Stimulated activated CD4-positive, alpha-beta T cell treated with anti-CD3 and anti-CD28 coated beads, TNF-alpha, amount 100 ng/mL, for 24 hours (primary cell): ENCODE measurements at places on chromosomes 5 and 9.

DNA sequence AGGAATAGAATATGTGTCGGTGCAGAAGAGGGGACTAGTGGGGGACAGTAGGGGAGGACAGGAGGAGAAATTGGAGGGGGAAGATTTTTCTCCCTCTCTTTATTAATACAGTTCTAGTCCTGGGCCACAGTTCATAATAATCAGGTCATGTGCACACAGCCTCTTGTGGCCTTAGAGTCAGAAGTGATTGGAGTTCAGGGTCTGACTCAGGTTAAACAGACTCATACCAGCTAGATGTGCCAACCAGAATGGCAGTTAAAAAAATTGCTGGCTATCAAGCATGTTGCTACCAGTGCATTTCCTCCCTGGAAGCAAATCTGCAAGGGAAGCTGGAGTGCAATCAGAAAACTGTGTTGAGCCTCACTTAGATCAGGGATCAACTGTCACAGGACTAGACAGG, 132.7 kb upstream of the MAP1B start:
- no peak for DNase-seq

GRCh38 chr9:128787659-128788058, 606 bp downstream of the TBC1D13 start:
- no peak for DNase-seq

DNA sequence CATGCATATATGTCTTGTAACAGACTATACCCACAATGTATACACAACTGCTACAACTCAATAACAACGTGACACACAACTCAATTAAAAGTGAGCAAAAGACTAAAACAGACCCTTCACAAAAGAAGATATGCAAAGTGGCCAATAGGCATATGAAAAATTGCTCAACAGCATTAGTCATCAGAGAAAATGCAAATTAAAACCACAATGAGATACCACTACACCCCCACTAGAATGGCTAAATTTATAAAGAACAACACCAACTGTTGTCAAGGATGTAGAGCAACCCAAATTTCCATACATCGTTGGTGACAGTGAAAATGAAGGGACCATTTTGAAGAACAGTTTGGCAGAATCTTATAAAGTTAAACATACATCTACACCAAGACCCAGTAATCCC, 38.9 kb downstream of the GABRB2 start:
- no peak for DNase-seq

DNA sequence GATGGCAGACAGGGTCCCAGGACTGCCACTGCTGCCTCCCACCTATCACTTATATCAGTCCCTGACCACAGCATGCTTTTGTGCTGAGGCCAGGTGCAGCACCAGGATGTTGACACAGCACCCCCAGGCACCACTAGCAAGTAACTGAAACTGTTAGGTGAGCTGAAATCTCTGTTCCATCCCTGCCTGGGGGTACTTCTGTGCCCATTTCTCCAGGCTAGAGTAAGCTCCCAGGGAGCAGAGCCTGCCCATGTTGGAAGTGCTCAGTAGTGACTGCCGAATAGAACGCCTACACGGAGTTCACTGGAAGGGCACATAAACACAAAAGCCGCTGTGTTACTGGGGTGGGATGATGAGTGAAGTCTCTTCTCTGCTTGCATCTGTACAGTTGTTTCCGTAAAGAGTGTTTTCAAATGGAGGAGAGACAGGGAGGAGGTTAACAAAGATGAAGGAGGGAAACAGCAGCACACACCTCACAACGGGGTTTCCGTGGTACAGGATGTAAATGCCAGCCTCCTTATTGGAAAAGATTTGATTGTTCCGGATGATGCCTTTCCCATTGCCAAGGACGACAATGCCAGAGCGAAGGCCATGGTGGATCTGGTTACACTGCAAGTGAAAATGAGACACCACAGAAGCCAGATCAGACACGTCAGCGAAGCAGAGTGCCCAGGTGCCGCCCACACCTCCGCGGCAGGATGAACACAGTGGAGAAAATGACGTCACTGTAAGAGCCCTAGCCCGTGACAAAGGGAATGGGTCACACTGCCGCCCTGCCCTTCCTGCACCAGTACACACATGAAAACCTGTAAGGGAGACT, 43.1 kb downstream of the POLR1E start:
- peak; percentile 62 for DNase-seq

- DNase-seq = no peak
These were observed 686.5 kb upstream of the DMAC1 start for GRCh38 chr9:8486095-8486494.

DNA sequence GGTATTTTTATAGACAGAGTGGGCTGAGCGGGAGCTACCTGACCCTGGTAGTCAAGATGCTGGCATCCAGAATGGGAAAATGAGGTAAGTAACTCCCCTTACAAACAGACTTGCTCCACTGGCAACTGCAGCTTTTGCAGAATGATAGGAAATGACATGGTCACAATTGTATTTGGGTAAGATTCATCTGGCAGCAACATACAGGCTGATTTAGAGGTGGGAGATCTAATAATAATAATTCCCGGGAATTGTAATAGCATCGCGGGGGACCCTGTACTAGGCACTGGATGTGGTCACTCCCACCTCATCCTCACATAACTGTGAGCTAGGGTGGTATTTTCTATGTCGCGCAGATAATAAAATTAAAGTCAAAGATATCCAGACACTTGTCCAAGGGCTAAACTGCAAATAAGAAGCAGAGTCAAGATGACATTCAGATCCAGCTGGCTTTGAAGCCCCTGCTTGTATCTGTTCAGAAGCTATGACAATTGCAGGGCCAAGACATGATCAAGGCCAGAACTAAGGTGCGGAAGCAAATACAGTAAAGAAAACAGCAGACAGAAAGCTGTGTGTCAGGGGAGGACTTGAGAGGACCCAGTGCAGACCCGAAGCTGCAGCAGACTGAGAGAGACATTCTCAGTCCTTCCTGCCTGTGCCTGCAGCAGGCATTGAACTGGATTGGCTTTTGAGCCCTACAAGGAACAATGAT, 507.2 kb downstream of the BNC2 start:
- DNase-seq = no peak

DNA sequence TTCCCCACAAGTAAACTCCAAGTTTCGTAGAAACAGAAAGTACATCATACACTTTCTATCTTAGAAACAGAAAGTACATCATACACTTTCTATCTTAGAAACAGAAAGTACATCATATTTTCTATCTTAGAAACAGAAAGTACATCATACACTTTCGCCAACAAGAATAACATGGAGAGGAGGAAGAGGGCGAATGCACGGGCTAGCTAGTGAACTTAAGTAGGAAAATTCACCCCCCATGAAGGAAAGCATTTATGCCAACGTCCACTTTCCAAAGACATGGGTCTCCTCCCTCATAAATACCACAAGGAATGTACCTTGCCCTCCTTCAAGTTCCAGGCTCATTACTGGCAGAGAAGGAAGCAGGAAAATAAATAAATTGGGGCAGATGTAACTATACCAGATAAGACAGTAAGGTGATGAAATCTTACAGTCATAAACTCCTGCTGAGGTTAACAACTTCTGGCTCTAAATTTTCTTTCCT, 64.7 kb downstream of the FRMD3 start:
- DNase-seq = no peak

DNA sequence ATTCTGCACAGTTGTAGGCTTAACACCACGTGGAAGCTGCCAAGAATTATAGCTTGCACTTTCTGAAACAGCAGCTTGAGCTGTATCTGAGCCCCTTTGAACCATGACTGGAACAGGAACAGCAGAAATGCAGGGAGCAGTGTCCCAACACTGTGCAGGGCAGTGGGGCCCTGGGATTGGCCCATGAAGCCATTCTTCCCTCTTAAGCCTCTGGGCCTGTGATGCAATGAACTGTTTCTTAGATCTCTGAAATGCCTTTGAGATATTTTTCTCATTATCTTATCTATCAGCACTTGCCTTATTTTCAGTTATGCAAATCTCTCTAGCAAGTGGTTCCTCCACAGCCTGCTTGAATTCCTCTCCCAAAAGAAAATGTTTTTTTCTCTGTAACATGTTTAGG, 87.0 kb upstream of the MTAP start:
- no peak for DNase-seq

DNA sequence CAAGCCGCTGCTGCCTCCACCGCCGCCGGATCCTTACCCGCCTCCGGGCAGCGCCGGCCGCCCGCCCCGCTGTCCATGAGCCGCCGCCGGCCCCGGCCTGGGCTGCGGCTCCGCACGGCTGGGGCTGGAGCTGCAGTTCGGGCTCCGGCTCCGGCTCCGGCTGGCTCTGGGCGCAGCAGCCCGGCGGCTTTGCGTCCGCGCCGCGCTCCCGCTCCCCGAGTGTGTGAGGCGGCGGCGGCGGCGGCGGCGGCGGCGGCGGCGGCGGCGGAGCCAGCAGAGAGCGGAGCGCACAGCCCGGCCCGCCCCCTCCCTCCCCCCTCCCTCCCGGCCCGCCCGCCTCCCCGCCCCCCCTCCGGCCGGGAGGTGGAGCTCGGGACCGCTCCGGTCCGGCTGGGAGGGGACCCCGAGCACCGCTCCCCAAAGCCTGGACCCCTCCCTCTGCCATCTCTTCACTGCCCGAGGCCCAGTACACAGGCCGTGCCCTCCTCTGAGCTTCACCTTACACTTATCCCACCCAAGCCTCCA, at the start of gene PCDH1:
TSS of gene PCDH1 (minus strand) at position 225 of the 525 bp plus-strand sequence. CDS start at position 77, 148 bp downstream.
- no peak for DNase-seq

DNA sequence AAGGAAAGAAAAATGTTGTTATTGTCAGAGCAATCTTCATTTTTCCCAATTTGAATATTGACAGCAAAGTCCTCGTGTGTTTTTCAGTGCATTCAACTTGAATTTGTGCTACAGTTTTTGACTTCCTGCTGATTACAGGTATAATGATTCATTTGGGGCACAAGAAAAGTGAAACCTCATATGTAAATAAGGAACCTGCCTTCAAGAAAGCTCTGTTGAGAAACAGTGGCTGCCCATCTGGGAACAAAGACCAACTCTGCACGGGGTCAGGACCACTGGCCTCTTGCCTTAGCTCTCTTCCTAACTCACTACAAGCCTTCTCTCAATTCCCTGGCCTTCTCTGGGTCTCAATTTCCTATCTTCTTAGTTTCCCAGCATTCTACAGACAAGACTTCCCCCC, 21.0 kb downstream of the TIMD4 start:
- DNase-seq = no peak

DNA sequence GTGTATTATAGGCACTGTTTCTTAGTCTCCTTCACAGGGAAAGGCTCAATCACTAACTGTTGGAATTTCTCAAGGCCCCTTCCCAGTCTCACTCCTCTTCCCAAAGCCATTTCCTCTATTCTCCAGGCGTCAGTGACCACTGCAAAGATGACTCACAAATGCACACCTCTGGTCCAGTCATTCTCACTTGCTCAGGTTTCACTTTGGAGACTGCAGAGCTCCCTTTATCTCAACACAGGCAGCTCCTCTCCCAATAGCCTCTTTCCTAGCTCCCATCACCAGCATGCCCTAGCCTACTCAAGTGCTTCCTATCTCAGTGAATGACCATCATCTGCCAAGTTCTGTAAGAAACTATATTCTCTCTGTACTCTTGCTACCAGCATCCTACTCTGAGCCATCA, 323.6 kb downstream of the NTRK2 start:
- DNase-seq = no peak

DNA sequence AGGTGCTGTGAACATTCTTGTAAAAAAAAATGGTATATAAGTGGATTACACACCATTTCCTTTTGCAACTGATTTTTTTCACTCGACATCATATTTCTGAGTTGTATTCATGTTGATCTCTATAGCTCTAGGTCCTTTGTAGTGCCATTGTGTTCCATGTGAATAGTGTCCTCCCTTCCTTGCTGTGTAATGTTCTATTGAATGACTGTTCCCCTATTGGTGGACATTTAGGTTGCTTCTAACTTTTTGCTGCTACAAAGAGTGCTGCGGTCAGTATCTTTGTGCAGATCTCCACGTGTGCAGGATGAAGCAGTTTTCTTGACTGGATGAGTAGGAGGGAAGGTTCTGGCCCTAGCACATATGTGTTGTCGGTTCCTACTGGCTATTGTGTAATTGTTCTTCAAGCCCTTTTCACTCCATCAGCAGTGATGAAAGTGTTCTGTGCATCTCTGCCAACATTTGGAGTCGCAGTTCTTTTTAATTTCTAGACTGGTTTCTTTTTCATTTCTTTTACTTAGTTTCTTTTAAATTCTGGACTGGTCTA, 20.2 kb downstream of the DAB2IP start:
- DNase-seq = no peak

DNA sequence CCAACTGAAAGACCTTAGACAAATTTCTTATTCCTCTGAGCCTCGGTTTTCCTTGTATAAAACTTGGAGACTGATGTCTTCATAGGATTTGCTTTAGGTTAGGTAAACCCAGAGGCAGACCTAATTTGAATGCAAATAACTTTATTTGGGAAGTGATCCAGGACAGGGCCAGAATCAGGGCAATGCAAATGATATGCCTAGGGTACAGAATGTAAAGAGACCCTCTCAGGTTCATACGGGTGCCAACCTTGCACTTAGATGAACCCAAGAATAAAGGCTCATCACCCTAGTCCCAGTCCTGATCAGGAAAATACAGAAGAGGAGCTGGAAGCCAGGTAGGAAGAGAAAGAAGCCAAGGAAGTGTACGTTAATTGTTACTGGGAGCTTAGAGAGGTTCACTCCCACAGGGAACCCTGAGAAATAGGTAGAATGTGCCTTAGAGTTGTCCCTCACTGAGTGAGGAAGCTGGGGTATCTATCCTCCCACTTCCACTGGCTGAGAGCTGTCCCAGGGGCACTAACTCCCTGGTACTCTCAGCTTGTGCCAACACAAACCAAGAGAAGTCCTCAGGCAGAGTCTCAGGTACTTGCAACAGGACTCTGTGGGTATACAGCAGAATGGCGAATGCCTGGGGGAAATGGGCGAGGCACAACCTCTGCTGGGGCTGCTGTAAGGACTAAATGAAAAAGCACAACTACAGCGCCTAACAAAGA, 3.1 kb upstream of the HK3 start:
- no peak for DNase-seq

DNA sequence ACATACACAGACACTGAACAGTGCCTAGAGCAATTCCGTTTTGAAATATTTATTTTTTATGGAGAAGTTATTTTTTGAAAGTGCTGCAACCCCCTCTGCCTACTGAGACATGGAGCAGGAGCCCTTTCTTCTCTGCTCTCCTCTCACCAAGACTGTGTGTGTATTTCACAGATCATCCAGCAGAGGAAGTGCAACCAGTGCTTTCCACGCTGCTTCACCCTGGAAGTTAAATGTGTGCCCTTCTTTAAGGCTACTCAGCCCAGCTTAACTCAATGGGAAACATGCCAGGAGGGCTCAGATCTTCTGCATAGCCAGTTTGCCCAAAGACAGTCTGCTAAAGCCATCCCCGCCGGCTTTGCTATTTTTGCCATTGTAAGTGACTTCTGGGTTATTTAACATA, 606.3 kb downstream of the TLE1 start:
- no peak for DNase-seq

- DNase-seq = no peak
These were observed 115.9 kb downstream of the ADAMTS2 start for GRCh38 chr5:179229331-179229831.

- no peak for DNase-seq
These were observed 237.7 kb downstream of the MLLT3 start for GRCh38 chr9:20384642-20385041.
